Globus pallidus (tissue), 1 donor: ENCODE measurements at places on chromosomes 1 and 21.

GRCh38 chr1:170145770-170146676, at the start of gene NTMT2:
NTMT2 (plus strand) TSS chr1:170145959; CDS start chr1:170146108, 149 bp downstream.
- DNase-seq = no peak

GRCh38 chr1:174044418-174045222, 22.5 kb upstream of the RC3H1 start:
- DNase-seq = no peak

GRCh38 chr1:32773018-32773763, 44.0 kb downstream of the YARS1 start:
- peak; percentile 47 for DNase-seq

GRCh38 chr21:41368735-41369104, 6.9 kb downstream of the MX2 start:
- no peak for DNase-seq

- no peak for DNase-seq
Measured at GRCh38 chr1:226051365-226051764, 11.2 kb upstream of the H3-3A start.
